ENCODE measurements at places on chromosomes 1 and 21.
A peak's percentile ranks its signal among the peaks of the same experiment; 100 is the strongest.

DNA sequence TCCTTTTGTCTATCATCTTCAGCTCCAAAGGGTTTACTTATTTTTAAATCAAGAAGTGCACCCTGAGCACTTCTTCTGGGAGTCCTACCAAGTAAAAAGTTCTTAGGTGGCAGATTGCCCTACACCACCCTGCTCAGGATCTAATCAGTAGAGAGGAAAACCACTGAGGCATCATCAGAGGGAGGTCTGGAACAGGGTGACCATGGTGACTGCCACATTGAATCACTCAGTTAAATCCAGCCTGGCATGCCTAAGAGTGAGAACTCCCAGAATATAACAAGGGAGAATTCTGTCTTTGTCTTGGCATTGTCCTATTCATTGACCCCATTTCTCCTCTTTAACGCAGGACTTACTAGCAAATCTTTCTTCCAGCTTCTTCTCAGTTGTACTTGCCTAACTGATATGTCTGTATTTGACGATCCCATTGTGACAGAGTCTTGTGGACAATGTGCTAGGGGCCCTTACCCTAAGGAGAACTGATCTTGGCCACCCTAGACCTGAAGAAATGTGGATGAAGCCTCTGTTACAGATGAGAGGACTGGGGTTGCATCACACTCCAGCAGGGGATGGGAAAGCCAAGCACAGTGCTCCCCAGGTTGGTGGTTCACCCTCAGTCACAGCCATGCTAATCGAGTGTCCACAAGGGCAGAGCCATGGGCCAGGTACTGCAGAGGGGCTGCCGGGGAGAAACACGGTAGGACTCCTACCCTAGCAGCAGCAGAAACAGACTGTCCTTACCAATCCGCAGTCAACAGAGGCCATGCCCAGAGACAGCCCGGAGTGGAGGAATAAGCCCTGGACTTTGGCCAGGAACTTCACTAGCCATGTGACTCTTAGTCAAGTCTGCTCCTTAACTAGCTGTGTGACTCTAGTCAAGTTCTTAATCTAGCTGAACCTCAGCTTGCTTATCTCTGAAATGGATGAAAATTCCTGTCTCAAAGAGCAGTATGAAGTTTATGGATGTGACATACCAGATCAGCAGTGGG, 15.4 kb downstream of the PKP1 start:
- no peak for DNase-seq

DNA sequence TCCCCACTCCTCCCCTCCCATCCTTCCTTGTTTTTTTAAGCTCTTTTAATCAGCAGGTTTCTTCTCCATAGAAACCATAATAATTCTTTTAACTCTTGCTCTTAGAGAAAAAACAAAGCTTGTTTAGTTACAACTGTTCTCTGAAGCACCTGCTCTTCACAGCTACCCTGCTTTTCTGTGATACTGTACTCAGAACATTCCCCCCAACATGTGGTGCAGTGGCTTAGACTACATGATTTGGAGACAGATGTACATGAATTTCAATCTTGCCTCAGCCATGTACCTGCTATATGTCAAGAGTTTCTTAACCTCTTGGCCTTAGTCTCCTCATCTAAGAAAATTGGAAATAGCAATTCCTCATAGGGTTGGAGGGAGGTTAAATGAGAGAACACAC, 33.5 kb downstream of the LAMC2 start:
- no peak for DNase-seq

DNA sequence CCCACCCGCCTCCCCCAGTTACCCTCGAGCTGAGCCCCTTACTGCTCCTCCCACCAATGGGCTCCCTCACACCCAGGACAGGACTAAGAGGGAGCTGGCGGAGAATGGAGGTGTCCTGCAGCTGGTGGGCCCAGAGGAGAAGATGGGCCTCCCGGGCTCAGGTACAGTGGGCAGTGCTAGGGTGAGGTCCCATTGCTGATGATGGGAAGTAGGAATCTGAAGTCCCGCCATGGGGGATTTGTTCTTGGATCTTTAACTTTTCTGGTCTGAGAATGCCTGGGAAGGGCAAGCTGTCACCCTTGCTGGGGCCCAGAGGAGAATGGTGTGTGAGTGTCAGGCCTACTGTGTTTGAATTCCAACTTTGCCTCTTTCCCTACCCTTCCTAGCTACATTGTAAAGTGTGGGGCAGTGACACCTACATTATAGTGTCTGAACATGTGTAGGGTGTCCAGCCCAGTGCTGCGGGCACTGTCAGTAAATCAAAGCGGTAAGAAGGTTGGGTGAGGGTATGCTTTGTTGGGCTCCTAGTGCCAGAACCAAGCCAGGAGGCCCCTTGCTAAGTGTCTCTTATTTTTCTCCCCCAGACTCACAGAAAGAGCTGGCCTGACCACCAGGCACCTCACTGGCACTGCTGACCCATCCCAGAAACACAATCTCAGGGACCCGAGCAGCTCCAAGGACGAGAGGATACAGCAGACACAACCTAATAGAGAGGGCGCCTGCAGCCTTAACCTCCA, 44.7 kb downstream of the YARS1 start:
- DNase-seq, result no peak

GRCh38 chr1:43666608-43667007, 16.7 kb downstream of the KDM4A start:
- no peak for DNase-seq

GRCh38 chr21:26572076-26572701, 897 bp downstream of the CYYR1 start:
- DNase-seq, result no peak

DNA sequence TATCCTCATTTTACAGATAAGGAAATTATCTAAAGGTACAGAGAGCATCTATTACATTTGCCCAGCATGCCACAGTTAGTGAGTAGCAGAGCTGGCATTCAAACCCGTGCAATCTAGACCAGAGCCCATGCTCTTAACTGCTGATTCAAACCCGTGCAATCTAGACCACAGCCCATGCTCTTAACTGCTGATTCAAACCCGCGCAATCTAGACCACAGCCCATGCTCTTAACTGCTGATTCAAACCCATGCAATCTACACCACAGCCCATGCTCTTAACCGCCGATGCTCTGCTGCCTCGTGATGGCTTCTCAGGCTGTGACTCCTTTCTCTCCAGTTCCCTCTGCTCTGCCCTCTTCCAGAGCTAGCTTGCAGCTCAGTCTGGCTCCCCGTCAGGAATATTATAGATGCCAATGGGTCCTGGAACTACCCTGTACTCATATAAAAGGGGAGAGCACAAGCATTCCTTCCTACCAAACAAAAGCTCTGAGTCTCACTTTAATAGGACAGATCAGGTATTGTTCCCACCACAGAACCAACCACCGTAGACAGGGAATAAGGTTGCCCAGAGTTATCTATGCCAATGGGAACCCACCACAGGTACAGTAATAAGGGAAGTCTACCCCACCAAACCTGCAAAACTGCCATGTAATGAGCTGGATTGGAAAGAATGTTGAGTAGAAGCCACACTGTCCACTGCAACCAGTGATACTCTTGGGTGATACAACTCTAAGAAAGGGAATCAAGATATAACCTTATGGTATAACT, 78.4 kb downstream of the SMYD3 start:
- no peak for DNase-seq

- peak; percentile 63 for DNase-seq
These were observed 501 bp downstream of the FBXO6 start for GRCh38 chr1:11664336-11665065.

- DNase-seq, result no peak
These were observed 107.3 kb upstream of the PDC start for GRCh38 chr1:186568221-186568620.

GRCh38 chr1:226980122-226980560, 40.0 kb downstream of the COQ8A start:
- DNase-seq, result no peak

- peak; percentile 84 for DNase-seq
These were observed 764 bp downstream of the PKNOX1 start for GRCh38 chr21:42974832-42975820.

GRCh38 chr1:43545695-43546387, 15.2 kb downstream of the PTPRF start:
- DNase-seq, result no peak

- DNase-seq, result no peak
These were observed 337.0 kb upstream of the NR5A2 start for GRCh38 chr1:199690496-199690895.

GRCh38 chr1:158999316-159000069, 10.2 kb upstream of the IFI16 start:
- peak; percentile 74 for DNase-seq

- no peak for DNase-seq
These were observed 8.1 kb downstream of the OR11L1 start for GRCh38 chr1:247833601-247834000.

GRCh38 chr1:226073184-226073950, 10.9 kb downstream of the H3-3A start:
- DNase-seq, result no peak

- DNase-seq, result no peak
These were observed 116.3 kb downstream of the PEX14 start for GRCh38 chr1:10591010-10591409.

DNA sequence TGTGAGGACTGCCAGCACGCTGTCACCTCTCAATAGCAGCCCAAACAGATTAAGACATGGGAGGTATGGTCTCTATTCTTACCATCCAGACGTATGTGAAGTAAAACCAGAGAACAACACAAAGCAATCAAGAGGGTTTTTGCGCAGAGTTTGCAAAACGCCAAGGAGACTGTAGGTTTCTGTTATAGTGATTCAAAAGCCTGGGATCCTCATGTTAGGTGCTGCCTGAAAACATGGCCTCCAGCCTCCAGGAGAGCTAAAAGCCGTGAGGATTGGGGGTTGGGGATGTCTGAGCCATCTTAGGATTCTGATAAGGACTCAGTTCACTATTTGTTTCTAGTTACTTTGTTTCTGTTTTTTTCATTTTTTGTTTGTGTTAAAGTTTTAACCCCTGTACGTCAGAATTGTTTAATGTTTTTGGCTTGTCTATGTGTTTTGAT, 4.2 kb upstream of the CCT8 start:
- DNase-seq, result peak; percentile 53

DNA sequence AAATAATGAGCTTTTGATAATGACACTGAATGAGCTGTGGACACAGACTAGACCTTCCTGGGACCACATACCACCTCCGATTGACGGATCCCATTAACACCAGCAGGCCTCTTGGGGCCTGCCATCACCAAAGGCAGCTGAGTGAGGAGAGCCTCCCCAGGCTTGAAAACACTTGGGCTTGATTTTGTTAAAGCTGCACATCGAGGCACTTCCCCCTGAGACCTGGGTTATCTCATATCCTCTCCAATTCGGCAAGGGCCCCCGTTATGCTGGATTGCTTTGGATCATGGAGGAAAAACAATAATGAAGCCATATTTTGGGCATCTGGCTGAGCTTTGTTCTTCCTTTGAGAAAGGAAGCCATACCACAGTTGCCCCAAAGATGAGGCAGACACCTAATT, 143.0 kb downstream of the AJAP1 start:
- no peak for DNase-seq

GRCh38 chr1:11207898-11208611, 18.9 kb downstream of the ANGPTL7 start:
- DNase-seq, result no peak

DNA sequence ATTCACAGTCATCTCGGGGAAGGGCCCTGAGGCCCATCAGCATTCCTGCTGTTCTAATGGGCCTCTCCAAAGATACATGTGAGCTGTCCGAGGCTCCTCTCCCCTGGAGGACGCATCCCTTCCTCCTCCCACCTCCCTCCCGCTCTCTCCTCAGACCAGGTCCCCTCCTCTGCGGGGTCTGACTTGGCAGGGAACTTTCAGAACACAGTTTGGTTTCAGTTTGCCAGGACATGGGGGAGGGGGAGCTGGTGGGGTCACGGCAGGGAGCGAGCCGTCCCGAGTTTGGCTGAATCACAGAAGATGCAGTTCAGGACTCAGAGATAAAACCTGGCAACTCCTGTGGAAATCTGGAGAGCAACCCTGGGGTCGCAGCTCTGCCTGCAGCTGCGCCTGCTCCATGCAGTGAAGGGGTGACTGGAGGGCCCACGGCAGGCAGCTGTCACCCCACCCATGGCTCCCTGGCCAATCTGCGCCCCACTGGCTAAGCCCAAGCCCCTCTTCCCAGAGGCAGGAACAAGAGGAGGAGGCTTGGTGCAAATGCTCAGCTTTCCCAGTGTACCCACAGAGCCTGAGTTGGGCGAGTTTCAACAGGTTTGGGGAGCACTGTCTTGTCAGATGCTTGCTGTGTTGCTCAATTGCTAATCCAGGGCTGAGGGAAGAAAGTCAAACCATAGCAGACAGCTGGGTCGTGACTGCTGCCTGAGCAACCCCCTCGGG, 5.7 kb downstream of the WNT4 start:
- no peak for DNase-seq

DNA sequence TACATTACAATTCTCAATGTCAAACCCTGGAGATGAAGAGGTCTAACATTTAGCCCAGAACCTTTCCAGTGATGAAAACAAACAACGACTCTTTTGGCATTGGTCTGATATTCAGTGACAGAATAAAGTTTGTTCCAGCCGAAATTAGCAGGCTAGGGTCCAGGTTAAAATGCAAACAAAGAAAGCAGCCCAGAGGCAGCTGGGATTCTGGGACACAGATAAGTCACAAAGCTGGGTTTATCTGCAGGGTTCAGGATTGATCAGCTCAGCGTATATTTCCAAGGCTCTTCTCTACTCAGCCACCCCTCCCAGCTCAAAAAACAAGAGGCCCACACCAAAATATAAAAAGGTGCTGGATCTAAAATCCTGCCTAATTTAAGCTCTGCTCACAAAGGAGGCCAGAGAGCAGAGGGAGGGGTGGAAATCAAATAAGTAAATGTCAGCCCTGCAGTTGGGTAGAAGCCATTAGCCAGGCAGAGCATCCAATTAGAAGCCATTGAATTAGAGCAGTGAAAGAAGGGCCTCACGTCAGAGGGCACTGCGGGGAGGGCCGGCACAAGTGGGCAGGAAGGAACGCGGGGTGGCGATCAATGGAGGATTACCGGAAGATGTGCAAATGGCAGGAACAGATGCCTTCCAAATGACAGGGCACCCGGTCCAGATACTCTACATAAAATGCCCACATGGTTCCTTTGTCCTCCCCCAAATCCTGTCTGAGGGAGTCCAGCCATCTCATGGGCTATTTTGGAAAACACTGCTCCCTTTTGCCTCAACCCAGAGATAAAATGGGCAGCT, 3.2 kb upstream of the KLHDC8A start:
- DNase-seq, result no peak

GRCh38 chr1:12194666-12195216, 27.9 kb downstream of the TNFRSF1B start:
- DNase-seq, result no peak

- DNase-seq, result no peak
These were observed 8.1 kb upstream of the POFUT2 start for GRCh38 chr21:45295576-45296365.

DNA sequence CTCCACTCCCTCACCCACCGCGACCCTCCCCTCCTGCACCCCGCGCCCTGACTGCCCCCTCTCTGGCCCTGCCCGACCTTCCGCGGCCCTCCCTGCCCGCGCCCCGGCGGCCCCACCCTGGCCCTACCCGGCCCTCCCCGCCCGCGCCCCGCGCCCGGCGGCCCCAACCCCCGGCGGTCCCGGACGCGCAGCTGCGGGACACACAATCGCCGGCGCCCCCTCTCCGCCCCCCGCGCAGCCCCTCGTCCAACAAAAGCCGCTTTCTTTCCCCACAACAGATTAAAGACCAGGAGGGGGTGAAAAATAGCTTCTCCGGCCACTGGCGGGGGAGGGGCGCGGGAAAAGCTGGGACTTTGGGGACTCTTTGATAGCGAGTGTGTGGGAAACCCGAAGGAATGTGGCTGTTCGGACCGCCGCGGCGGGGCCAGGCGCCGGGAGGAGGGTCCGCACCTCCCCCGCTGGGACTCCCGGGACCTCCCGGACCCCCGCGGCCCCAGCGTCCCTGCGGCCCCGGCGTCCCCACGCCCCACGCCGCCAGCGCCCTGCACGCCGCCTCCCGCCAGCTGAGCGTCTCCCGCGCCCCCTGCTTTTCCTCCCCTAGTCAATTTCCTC, 8.8 kb upstream of the ID3 start:
- DNase-seq, result peak; percentile 69

- DNase-seq, result no peak
These were observed 392.4 kb downstream of the RPS6KC1 start for GRCh38 chr1:213443415-213443814.
